Mesenteric fat pad (tissue), 1 donor: ENCODE measurements at places on chromosomes 7 and 10.

DNA sequence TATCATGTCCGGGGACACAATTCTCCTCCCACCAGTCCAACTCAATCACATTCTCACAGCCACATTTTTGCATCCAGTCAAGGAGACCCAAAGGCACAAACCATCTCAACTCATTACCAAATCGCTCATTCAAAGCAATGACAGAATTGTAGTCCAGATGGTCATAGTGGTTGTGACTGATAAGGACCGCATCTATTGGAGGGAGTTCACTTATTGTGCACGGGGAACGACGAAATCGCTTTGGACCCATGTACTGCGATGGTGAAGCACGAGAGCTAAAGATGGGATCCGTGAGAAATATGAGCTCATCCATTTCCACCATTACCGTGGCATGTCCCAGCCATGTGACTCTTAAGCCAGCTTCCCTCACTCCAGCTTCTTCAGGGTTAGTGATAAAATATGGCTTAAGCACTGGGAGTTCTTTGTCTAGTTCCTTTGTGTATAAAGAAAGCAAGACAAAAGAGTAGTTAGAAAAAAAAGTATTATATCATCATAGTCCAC is 29.1 kb downstream of the NAPEPLD start:
- no peak for DNase-seq

GRCh38 chr7:57202274-57202673 is 70.0 kb upstream of the ZNF479 start:
- DNase-seq: peak; percentile 83

GRCh38 chr10:132326344-132326889 is 5.6 kb upstream of the LRRC27 start:
- DNase-seq: no peak

DNA sequence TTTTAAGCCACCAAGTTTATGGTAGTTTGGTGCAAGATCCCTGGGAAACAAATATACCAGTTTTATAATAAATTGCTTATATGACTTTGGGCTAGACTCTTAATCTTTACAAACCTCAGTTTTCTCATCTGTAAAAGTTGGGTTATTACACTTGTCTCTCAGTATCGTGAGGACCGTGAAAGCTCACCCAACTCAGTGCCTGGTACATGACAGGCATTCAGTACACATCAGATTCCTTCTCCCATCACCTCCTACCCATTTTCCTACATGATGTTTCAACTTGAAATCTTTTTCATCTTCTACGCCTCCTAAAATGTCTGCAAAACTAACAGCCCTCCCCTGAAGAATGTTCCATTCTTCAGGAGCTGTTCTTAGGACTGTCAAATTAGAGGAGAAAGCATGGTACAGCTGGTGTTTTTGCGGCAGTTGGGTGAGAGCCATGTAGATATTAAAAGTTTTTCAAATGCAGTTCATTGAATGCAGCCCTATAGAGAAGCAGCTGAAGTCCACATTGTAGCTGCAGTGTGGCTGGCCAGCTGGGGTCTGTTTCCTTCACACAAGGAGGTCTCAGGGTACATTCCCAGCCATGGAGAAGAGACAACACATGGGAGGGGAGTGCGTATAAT is 812.8 kb downstream of the LRMDA start:
- DNase-seq: no peak

DNA sequence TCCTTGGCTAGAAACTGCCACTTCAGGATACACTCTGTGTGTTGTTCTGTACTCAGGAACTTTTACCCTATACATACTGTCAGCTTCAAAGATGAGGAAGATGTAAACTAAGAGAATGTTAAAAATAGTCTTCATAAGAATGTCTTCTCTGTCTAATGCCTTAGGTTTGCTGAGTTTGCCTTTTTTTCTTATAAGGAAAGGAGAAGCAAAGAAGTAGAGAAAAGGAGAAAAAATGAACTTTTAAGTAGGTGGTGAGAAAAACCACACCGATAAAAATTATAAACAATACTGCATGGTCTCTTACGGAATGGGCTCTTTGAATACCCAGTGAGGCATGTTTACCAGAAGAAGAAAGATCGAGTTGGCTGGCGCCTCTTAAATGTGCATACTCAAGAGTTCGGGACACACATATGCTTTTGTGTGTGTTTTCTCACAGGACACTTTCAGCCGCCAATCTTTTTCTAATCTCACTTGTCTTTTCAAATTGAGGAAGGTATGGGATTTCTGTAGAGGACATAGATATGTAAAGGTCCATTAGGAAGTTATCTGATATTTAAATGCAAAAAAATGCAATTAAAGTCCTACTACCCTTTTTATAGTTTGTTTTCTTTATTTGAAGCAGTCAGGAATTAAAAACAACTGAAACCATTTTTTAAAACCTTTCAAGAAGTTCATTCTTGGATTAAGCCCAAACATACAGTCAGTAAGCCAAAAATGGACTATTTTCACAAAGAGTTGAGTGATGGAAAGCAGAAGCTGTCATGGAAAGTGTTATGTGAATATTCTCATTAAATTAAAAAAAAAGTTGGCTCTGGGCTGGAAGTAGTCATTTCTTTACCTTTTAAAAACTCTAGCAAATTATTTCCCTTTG is 100.6 kb upstream of the MDFIC start:
- no peak for DNase-seq

DNA sequence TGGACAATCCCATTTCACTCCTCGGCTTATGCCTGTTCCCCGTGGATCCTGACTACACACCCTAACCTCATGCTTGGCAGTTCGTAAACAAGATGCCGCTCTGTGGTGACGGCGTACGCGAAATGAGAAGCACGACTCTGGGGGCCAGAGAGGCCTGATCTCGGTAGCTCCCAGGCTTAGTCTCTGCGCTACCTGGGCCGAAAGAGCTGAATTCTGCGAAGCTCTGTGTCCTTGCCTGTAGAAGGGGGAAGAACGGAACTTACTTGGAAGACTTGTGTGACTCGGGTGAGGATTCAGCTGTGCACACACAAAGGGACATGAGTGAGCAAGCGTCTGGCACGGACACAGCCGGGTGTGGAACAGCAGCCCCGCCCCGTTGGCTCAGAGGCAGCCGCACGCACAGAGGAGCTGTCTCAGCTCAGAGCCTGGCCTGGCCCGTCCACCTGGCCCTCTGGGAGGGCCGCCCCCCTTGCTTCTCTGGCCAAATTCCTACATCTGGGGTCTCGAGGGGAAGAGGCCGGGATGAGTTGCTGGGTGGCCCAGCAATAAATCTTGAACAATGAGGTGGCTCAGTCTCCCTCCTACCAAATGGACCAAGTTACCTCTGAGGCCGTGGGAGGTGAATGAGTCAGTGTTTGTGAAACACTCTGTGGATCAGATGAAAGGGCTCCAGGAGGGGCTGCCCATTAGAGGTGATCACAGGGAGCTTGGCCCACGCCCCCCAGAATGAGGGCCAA is 83.8 kb downstream of the PDGFA start:
- no peak for DNase-seq

- DNase-seq: no peak
Observed at GRCh38 chr10:97757471-97757870, 14.3 kb downstream of the SFRP5 start.

DNA sequence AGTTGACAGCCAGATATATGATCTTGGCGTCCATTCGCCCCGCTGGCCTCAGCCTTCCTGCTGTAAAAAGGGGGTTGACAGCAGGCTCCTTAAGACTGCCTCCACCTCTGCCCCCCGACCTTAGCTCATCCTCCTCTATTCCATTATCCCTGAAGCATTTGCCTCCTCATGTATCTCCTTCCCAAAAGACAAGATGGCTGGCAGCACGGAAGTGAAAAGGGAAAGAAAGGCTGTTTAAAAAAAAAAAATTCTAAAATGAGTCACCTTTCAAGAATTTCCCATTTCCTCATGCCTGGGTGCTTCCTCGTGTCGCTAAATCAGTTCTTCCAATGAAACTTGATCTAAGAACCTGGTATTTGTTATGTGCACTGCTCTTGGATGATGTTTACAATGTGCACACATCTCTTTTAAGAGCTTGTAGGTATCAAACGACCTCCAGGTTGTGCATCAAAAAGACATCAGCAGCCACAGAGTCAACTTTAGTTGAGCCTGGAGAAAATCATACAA is 1.7 kb downstream of the SCRN1 start:
- no peak for DNase-seq
